ENCODE measurements at places on chromosomes 1 and 21.

GRCh38 chr1:67194209-67194863 is 28.1 kb downstream of the IL23R start:
- no peak for DNase-seq

DNA sequence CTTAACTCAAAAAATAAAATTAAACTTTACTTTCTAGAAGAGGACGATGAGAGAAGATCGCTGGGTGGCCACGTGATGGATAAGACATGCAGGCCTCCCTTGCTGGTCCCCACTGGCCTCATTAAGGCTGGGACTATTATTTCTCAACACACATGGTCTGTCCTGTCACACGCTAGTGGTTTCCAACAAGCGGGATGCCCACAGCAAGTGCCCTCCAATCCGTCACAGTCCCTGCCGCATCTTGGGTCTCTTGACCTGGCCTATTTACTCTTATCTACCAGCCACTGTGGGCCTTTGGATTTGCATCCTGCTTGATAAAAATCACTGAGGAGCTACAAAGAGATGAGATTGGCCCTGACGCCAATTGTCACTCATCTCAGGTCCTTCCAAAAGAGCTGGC is 30.0 kb downstream of the CAPZB start:
- no peak for DNase-seq

DNA sequence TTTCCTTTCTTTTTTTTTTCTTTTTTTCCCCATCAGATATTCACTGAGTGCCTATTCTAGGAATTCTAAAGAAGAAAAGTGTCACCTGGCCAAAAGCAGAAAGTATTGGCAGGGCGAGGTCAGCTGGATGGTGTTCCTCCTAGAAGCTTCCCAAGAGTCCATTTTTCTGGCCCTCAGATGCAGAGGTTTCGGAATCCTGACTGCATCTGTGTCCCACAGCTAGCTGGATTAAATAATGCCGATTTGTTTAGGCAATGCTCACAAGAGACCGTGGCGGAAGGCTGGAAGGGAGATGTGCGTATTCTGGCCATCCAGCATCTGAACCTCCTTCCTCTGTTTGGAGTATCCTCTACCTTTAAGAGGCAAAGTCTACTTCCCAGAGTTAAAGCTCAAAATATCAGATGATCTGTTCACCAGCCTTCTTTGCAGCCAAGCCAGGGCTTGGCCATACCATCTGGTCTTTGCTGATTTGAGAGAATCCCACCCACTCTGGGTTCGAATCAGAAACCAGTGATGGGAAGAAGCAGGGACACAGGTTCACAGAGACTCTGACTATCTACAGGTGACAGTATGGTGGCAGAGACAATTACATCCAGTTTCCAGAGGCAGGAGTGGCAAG is 5.4 kb upstream of the TENT5C start:
- DNase-seq, result no peak

DNA sequence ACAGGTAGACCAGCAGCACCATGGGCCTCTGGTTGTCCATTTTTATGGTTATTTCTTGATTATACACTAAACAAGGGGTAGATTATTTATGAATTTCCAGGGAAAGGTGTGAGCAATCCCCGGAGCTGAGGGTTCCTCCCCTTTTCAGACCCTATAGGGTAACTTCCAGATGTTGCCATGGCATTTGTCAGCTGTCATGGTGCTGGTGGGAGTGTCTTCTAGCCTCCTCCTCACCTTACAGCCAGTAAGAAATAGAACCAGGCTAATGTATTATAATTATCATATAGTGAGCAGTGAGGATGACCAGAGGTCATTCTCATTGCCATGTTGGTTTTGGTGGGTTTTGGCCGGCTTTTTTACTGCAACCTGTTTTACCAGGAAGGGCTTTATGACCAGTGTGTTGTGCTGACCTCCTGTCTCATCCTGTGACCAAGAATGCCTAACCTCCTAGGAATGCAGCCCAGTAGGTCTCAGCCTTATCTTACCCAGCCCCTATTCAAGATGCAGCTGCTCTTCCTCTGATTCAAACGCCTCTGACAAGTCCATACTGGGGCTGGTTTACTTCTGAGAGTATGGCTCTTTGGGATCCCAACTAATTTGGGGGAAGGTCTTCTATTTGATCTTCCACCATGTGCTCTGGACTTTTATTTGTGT is 13.5 kb upstream of the TINAGL1 start:
- DNase-seq, result peak; percentile 29

GRCh38 chr1:102050556-102050955 is 53.8 kb upstream of the OLFM3 start:
- no peak for DNase-seq

GRCh38 chr1:87263785-87264184 is 64.9 kb upstream of the LMO4 start:
- DNase-seq, result no peak

- peak; percentile 98 for DNase-seq
Measured at GRCh38 chr1:67766141-67766978, 66.9 kb downstream of the GNG12 start.
